Inflammatory macrophage (primary cell): ENCODE measurements at places on chromosomes 5 and 9.

DNA sequence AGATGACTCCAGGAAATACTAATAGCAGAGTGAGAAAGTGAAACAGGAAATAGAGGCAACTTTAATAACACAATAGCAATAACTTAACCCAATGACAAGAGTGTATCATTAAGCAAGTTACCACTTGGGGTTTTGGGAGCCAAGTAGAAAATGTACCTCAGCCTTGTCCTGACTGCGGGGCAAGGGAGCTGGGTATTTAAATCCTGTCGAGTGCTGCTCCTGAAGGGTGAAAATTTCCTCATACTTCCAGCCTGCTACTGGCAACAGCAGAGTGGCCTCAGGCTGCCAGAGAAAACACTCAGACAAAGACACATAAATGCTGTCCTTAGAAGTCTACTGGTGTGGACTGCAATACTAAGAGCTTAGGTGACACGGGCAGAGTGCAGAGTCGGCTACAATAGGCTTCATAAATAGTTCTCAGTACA is 112.5 kb upstream of the EMB start:
- DNase-seq = no peak

DNA sequence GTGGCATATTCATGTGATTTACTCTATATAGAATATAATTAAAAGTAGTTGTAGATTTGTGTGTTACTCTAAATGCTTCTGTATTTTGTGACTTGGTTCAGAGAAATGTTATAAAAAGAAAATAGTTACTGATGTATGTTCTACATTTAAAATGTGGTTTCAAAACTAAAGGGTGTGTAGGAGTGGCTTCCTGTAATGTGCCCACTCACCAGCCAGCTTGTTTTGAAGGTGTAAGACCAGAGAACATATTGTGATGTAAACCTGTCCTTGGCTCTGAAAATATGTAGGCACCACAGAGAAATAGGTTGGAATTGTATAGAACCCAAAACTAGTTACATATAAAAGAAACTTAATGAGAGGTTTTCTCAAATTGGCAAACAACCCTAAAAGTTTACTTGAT is 51.2 kb upstream of the ARRDC3 start:
- DNase-seq = peak; percentile 50

GRCh38 chr9:131473891-131474290 is 28.8 kb upstream of the POMT1 start:
- no peak for DNase-seq

- DNase-seq = peak; percentile 97
Measured at GRCh38 chr5:107361945-107362344, 308.8 kb downstream of the EFNA5 start.

DNA sequence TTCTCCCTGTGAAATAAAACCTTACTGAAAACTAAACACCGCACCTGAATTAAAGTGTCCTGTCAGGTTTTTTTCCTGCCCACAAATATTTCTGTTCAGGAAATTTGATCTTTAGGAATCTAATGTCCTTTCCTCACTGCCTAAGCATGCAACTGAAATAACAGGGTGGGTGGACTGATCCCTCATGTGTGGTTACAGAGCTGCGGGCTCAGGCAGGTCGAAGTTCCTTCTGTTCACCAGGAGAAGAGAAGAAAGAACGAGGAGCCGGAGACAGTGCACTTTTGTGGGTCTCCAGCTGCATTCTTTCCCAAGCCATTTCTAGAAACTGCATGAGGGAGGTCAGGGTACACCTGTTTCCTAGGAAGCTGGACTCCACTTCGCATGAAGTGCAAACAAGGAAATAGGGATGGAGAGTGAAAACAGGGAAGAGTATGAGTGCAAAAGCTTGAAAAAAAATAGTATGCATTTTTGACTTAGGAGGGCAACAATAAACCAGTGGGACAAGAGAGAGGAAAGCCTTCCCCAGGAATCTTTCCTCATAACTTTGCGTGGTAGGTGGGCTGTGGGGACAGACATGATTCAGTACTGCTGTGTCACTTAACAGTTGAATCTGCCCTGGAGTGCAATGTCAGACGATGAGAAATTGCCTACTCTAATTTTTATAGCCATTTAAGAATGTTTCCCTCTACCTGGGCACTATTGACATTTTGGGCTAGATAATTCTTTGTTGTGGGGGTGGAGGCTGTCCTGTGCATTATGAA is 60.3 kb downstream of the GCNT1 start:
- DNase-seq = no peak

DNA sequence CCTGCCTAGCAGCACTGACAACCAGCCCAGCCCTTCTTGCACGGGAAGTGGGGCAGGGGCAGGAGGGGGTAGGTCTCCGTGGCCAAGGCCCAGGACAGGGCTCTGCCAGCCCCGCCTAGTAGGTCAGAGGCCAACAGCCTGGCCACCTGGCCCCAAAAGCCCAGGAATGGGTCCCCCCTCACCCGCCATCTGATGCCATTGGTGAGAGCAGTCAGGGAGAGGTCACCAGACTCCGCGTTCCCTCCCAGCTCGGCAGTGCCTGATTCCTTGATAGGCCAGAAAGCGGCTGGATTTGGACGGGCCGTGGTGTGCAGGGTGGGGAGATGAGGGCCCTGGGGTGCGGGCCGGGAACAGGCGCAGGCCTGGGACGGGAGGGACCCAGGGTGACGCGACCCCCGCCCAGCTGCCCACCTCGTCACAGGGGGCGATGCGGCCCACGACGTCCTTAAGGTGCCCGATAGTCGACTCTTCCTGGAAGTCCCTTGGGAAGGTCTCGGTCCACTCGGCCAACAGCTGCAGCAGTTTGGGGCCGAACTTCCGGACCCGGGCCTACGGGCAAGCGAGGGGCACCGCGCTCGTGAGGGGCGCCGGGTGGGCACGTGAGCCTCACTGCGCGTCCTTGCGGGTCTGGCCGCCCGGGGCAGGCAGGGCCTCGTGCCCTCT is 64.5 kb upstream of the RNF130 start:
- no peak for DNase-seq

DNA sequence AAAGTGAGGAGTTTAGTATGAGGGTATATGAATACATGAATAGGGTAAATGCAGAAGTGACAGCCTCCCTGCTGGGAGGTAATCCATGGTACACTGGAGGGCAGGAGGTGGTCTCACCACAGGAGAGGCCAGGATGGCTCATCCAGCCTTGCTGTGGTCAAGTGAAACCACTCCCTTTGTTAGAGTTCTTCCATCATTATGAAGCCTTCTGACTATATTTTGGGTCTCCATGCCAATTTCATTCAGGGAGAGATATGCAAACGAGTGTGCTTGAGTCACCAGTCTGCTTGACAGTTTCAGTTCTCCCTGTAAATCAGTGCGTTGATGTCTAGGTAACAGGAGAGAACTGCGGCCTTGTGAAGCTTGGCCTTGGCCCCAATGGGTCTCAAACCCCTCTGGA is 16.4 kb downstream of the PPP3R2 start:
- DNase-seq = no peak

- DNase-seq = no peak
Measured at GRCh38 chr9:109277451-109277850, 43.4 kb downstream of the EPB41L4B start.

DNA sequence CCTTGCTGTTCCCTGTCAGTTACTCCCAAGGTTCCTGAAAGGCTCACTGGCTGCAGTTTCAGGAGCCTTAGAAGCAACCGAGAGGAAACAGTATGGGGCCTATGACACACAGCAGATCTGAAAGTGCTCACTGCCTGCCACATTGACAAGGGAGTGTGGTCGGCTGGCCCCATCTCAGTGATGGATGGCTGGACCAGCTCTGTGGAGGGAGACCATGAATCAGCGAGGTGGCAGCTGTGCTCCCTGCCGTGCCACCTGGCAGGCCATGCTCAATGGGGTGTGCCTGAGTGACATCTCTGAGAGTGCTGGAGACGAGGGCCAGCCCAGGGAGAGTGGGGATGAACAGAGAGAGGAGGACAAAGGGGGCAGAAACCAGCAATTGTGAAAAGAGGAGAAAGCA is 49.1 kb downstream of the DOCK2 start:
- no peak for DNase-seq

- DNase-seq = no peak
Measured at GRCh38 chr5:61177070-61177469, 14.8 kb upstream of the SMIM15 start.

- DNase-seq = no peak
Measured at GRCh38 chr9:97527626-97528528, 26.4 kb downstream of the TMOD1 start.

- peak; percentile 77 for DNase-seq
Measured at GRCh38 chr5:38453506-38453905, 102.9 kb downstream of the LIFR start.

GRCh38 chr9:83472764-83473163 is 65.4 kb downstream of the FRMD3 start:
- peak; percentile 86 for DNase-seq

DNA sequence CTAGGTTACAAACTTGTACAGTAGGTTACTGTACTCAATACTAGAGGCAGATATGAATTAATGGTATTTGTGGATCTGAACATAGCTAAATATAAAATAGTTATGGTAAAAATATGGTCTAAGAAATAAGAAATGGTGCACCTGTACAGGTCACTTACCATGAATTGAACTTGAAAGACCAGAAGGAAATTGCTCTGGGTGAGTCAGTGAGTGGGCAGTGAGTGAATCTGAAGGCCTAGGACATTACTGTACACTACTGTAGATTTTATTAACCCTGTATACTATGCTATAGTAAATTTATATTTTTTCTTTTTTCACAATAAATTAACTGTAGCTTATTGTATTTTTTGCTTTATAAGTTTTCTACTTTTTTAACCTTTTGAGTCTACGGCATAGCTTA is 1020.4 kb downstream of the CDH18 start:
- no peak for DNase-seq
